ENCODE measurements at places on chromosomes 6 and 20.

DNA sequence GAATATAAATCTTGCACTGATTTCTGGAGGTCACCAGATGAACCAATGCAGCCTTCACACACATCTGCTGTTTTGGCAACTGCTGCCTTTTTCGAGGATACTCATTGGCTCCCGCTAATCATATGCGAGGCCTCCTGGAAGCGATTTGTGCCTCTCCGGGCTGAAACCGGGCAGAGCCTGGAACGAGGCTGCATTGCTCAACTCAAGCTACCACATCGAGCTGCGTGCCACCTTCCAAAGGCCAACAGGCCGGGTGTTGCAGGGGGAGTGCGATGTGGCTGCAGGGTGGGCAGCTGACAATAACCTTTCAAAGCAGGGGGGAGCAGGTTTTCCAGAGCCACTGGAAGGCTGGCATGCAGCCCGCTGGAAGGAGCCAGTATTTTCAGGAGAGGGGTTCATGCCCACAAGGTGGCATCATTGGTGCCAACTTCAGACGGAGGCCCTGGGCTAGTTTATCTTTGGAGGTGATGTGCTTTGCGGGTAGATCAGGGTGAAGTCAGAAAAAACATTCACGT, 122.6 kb upstream of the IFNGR1 start:
- DNase-seq: peak; percentile 25

GRCh38 chr6:28757429-28758045, 166.2 kb downstream of the TRIM27 start:
- no peak for DNase-seq

GRCh38 chr6:151765444-151765886, 42.0 kb upstream of the ESR1 start:
- no peak for DNase-seq

DNA sequence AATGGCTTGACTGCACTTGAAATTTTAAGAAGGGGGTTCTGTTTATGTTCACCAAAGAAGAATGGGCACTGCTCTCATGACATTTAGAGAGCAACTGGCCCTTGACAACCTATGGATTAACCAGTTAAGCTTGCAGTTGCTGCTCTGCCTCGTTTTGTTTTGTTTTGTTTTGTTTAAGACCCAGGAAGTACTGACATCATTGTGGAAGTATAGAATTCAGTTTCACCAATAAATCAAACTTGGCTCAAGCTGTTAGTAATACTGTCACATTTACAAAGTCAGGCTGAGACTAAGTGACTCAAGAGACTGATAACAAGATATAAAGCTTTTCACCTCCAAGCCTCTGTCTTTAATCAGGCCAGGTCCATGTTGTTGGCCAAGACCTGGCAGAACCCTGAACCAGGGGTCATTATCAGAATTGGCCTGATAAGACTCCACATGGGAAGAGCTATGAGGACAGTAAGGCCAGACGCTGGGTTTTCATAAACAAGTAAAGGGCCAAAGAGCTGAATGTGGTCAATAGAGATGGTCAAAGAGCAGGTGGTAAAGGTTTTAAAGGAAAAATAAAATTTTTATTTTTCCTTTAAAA, 99.4 kb upstream of the VGLL2 start:
- DNase-seq: no peak

DNA sequence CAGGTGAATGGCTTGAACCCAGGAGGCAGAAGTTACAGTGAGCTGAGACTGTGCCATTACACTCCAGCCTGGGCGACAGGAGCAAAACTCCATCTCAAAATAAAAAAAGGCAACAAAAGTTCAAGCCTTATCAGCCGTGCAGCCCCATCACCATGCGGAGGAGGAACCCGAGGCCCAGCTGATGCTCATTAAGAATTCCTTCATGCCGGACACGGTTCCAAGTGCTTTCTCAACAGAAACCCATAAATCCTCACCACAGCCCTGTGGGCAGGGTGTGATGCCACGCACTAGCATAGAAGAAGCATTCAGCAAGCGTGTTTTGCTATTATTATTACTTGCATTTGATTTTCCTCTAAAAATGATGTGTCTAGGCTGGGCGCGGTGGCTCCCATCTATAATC, 56.3 kb downstream of the PREX1 start:
- no peak for DNase-seq

- DNase-seq: no peak
Measured at GRCh38 chr20:53676519-53676822, 82.8 kb upstream of the ZNF217 start.

- DNase-seq: peak; percentile 46
Measured at GRCh38 chr6:79813854-79814709, 133.3 kb downstream of the ELOVL4 start.
